ENCODE measurements at places on chromosomes 7 and 10. TPM values are rescaled to one million over a fixed set of nuclear protein-coding genes. Genes with fewer than 3 reads are reported as not detected.

- no peak for DNase-seq
Measured at GRCh38 chr10:27792216-27792615, 46.6 kb upstream of the MKX start.

DNA sequence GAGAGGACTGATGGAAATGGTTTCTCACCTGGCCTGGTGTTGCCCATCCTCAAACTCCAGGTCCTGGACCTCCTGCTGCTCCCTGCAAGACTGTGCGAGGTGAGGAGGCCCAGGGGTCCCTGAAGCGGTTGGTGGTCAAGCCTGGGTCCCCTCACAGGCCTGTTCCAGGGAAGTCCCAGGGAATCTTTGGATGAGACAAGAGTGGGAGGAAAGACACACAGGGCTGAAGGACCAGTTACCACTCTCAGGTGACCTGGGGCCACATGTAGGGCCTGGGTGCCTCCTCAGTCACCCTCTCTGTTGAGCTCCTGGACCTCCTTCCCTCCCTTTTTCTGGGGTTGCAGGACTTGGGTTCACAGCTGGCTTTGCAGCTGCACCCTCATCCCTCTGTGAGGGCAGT is 42.6 kb upstream of the CXCL12 start:
- DNase-seq = no peak

DNA sequence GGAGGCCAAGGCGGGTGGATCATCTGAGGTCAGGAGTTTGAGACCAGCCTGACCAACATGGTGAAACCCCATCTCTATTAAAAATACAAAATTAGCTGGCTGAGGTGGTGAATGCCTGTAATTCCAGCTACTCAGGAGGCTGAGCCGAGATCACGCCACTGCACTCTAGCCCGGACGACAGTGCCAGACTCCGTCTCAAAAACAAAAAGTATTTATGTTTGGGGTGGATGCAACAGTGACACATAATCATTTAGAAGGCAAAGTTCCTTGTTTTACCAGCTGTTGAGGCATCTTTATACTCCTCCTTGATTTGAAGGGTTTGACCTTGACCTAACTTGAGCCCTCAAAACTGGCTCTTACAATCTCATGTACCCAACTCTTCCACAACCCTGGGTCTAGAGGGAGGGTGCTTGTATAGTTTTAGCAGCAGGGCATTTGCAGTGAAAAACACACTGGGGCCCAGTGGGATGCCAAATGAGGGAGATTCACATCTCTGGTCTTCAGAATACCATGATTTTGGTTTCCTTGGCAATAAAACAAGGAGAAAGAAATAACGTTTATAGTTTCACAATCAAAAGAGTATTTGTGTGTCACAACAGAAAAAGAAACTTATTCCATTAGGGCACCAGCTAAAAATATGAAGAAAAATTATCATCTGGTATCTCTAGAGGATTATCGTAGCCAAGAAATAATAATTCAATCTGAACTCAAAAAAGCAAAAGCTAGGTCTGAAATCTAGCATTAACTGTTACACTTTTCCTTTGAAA is 14.2 kb upstream of the TMEM254 start:
- DNase-seq = no peak

DNA sequence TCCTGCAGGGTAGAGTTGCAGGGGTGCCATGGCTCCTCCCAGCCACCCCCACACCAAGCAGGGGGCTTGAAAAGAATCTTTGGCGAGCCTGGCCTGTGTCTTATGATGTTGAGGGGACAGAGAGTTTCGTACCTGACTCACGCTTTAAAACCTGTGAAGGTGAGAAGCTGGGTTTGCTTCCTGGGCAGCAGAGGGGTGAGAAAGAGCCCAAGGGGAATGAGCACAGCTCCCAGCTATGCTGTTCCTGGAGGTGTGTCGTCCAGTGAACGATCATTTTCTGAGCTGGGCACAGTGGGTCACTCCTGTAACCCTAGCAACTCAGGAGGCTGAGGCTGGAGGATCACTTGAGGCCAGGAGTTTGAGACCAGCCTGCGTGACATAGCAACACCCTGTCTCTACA is 13.5 kb upstream of the ADRB1 start:
- DNase-seq = no peak

Gene SLC39A12
- not detected for total RNA-seq

Gene TRDMT1
- total RNA-seq = 4.3 TPM

Gene NYAP1
- not detected for total RNA-seq
